ENCODE measurements at places on chromosomes 6 and 20. TPM values are rescaled to one million over a fixed set of nuclear protein-coding genes. Genes with fewer than 3 reads are reported as not detected.

DNA sequence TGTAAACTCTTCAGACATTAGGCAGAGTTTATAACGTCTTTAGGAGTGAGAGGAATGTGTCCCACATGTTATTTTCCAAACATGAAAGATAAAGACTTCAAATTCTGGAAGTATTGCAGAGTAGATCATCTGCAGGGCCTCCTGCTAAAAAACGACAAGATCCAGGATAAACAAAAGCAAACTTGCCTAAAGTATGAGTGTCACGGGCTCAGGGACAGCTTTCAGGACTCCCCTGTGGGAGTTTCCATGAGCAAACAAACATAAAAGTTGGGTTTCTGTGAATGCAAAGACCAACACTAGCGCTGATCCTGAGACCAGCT is 76.9 kb downstream of the TXNDC5 start:
- DNase-seq = no peak

DNA sequence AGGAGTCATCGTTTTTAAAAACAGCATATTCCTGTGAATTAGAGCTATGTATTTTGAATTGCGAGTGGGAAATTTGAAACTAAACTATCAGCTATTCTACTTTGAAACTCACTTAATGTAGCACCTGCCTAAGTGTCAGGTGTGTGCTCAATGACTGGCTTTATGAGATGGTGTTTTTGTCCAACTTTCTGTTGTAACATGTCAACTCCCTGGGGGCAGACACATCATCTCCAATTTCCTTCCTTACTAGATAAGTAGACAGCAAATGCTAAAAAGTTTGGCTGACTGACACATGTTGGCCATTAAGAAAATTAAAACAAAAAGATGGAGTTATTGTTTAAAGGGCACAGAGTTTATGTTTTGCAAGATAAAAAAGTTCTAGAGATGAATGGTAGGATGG is 226.9 kb downstream of the TFAP2B start:
- DNase-seq = no peak

- DNase-seq = peak; percentile 47
Observed at GRCh38 chr6:13709689-13710551, 1.7 kb downstream of the RANBP9 start.

The ZFP57 gene
- 0.36 TPM for total RNA-seq

DNA sequence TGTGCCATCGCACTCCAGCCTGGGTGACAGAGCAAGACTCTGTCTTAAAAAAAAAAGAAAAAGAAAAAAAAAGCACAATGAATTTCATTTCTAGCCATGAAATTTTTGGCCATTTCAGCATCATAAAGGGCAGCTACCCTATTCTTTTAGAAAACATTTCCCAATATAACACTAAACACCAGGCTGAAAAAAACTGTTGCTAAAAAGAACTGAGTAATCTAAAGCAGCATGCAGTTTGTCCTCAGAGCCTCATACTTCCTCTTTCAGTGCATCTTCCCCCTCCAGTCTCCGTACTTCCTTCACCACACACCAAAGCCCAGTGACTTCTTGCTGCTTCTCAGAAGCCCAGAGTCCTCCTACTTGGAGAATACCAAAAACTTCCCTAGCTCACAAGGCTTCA is 5.6 kb upstream of the IFNGR1 start:
- DNase-seq = no peak

DNA sequence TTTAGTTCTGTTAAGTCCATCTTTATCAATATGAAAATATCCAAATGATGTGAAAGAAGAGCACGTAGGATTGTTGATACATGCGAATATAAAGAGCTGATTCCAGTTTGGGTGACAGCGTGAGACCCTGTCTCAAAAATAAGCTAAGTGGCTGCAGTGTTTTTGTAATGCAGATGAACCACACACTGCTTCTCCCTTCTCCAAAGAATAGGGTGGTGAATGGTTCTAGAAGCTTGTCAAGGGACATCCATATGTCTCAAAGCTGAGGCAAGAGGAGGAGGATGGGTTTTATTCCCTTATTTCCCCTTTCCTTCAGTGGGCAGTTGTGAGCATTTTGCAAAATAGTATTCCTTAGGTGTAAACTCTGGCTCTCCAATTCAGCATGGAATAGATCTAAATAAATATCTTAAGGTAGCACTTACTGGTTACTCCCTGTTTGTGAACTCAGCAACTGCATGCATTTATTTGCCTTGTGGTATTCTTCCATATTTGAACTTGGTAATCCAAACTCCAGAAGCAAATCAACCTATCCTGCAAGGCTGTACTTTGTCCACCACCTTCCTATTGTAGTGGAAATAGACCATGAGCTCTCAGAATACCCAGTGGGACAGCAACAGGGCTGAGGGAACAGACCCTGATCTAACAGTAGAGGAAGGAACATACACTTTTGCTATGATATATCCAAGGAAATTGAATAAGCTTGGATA is 38.0 kb downstream of the XRN2 start:
- DNase-seq = no peak

DNA sequence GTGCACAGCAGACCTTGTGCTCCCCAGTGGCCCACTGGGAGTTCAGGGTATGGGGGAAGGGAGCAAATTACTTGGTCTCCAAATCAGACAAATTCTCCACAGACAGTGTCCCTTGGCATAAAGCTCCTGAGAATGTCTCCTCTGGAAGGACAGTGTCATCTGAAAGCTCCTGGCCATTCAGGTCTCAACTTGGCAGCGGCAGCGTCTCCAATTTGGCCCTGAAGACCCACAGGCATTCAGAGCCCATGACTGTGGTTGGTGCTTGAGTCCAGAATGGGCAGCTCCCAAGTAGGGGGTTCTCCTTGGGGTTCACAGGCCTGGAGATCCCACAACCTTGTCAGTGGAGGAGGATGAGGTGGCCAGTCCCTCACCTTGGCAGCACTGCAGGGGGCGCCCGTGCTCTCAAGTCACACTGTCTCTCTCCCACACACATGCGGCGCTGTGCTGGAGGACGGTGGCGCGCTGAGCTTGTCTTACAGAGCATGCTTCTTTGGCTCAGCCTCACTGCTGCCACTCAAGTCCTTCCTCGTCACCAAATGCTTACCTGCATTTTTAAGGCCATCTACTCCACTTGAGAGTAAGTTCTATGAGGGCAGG is 20.7 kb downstream of the DYNLRB1 start:
- no peak for DNase-seq

DNA sequence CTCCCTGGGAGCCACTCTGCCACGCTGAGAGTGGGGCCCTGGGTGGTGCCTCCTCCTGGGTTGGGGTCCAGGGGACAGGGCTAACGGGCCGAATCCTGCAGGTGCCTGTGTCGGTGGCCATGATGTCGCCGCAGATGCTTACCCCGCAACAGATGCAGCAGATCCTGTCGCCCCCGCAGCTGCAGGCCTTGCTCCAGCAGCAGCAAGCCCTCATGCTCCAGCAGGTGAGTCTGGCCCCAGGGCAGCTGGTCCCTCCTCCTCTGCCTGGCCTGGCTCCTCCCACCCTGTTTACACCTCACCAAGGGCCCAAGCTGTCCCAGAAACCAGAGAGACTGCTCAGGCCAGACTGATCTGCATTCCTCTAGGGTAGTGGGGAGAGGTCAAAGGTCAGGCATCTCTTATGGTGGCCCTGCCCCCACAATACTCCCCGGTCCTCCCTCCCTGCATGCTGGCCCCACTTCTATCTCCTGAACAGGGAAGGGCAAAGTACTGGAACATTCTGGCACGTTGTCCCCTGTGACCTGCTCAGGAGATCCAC is 38.6 kb downstream of the FOXP4 start:
- no peak for DNase-seq

The CD93 gene
- 0.02 TPM for total RNA-seq

DNA sequence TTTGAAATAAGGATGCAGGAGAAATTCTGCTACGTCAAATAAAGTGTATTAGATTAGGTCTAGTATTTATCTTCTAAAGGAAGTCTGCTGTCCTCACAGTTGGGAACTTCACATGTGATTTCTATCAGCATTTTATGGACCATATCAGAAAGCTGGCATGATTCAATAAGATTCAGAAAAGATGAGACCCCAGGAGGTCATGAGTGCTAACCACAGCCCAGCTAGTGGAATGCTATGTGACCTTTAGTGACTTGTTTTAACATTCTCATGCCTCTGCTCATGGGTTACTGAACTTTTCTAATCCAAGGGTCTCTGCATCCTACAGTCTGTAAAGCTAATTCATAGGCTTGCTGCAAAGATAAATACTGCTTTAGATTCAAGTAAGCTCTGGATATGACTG is 150.1 kb downstream of the GMPR start:
- no peak for DNase-seq

DNA sequence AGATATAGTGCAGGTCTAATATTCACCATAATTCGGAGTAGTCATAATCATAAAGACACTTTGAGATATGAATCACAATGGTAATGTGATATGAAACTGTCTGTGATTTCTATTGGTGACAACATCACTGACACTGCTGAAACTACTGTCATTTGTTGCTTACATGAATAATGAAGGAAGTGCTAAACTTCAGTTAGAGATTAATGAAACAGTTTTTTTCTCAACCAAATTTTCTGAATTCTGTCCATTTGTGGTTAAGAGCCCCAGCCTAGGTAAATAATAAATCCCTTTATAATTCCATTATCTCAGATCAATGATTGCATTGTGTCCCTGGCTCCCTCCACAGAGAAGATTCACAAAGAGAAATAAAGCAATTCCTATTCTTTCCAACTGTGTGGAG is 122.6 kb downstream of the HIVEP2 start:
- DNase-seq = no peak

DNA sequence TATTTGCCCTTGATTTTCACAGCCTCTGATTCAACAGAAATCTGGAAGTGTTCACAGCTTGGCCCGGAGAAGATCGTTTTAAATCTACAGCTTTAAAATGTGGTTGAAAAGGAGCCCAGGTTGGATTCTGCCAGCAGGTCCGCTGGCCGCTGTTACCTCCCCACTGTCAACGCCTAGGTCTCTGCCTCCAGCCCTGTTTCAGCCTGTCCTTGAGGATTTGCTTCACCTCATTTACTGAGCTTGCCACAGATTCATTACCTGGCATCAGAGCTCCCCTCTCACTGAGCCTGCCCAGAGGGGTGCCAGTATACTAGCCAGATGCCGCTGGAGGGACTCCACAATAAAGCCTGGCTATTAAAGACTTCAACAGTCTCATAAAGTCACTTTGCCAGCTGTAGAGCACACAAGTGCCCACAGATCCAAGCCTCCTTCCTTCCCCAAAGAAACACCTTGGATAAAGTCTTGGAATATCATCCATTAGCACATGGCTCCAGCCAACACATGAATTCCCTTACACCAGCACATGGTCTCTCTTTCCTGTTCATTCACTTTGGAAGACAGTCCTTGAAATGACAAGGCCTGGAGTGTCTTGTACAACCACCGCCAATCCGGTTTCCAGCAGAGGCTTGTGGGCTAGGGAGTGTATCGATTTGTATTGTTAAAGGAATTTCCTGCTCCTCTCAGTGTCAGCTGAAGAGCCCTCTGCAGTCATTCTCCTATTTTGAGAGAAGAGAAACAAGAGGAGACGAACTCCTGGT is 9.5 kb upstream of the NR2E1 start:
- no peak for DNase-seq
